Activated CD8-positive, alpha-beta memory T cell treated with anti-CD3 and anti-CD28 coated beads for 1 hour (primary cell): ENCODE measurements at places on chromosomes 11 and 22.

DNA sequence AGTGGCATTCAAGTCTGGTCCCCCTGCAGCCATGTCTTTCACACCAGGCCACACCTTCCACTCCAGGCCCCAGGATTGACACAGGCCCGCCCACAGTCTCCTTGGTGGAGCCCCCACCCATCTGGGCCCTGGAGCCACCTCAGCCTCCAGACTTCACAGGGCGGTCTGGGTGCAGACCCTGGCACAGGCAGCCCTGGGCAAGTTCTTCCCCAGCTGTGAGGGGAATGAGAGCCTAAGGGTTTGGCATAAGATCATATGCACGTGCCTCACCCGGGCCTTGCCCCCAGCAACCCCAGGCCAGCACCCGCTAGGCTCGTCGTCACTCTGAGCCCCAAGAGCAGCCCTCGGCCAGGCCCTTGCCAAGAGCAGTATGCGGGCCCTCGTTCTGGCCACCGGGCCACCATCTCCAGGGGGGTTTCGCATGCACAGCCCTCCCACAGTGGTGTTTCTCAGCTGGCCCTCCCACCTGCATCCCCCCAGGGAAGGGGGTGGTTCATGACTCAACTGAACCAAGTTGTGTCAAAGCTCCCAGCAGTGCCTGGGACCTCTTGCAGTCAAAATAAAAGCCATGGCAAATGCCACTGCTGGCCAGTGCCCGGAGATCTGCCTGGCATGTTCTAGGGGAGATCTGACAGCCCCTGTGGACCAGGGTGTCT is 70.4 kb upstream of the KCNQ1OT1 start:
- DNase-seq, result no peak

GRCh38 chr11:12318791-12319438 is 58.5 kb upstream of the PARVA start:
- DNase-seq, result no peak

DNA sequence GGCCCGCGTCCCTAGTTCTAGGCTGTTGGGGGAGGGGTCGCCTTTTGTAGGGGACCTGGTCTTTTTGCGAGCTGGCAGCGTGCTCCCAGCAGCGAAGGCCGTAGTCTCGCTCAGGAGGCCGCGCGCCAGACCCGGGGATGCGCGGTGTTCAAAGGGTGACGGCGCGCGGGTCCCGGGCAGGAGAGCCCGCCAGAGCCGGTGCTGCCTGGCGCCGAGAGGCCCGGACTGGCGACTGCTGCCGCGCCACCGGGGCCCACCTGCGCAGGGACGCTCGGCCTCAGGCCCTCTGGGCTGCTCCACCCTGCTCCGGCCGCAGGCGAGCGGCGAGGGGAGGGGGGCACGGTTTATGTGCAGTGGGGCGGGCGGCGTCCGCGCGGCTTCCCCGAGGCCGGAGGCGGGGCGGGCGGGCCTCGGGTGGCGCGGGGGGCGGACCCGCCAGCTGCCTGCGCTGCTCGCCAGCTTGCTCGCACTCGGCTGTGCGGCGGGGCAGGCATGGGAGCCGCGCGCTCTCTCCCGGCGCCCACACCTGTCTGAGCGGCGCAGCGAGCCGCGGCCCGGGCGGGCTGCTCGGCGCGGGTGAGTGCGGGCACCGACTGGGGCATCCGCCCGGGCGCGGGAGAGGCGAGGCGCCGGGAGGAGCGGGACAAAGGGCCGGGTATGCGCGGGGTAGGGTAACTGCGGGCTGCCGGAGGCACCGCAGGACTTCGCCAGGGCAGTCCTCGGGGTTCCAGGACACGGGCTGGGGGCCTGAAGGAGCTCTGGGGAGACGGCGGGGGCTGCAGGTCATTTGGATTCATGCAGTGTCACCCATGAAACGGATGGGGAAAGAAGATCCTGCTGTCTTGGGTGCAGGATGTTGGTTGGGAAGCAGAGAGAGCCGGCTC is at the start of gene PRSS23:
Gene PRSS23, plus strand, starts transcription at position 467 of the 884 bp plus-strand sequence. CDS start 7,102 bp downstream, outside the sequence.
- DNase-seq, result no peak

GRCh38 chr11:2203440-2204259 is 32.0 kb upstream of the TH start:
- DNase-seq, result no peak

- no peak for DNase-seq
Observed at GRCh38 chr11:3745161-3745560, 52.2 kb downstream of the NUP98 start.

- DNase-seq, result no peak
Observed at GRCh38 chr22:49798486-49799151, 29.1 kb downstream of the BRD1 start.

DNA sequence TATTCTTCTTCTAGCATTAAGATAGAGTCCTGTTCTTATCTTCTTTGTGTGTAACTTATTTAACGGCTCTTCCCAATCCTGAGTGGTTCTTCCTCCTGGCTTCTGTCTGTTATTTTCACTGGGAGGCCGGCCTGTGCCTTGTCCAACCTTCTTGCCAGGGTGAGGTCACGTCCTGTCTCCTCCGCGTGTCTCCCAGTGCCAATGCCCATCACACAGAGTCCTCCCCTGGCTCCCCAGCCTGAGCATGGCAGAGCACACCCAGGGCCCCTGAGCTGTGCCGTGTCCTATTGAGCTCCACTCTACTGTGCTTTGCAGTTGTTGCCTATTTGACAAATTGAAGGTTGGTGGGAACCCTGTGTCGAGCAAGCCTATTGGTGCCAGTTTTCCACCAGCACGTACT is 487.3 kb downstream of the BRD1 start:
- no peak for DNase-seq

DNA sequence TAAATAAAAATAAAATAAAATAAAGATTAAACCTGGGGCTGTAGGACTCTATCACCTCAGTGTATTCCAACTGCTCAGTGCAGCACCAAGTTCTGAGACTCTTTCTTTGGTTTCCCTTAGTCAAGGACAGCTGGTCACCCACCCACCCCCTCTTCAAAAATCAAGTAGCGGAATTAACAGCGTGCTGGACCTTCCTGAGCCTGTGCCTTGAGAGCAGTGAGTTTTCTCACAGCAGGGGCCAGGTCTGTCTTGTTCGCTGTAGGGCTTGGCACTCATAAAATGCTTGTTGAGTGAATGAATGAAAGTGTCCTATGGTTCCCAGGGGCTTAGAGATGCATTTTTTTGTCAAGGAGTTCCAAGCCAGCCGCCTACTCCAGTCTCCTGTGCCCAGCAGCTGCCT is 2.9 kb upstream of the ALX4 start:
- DNase-seq, result no peak

- no peak for DNase-seq
Observed at GRCh38 chr11:32153747-32154146, 62.9 kb downstream of the RCN1 start.

DNA sequence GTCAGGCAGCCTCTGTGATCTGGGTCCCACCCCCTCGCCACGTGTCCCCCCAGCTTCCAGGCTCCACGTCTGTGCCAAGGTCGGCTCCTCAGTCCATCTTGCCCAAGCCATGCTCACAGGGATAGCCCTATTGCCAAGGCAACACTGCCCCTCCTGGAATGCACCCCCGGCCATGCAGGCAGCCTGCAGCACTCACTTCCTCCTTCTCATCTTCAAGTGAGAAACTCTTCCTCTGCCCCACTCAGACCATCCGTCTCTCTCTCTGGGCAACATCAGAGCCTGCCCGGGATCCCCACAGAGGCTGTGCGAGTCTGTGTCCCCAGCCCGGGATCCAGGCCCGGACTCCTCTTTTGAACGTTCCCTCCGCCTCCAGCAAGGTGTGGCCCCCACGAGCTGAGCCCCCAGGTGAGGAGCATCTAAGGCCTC is 852.3 kb downstream of the BRD1 start:
- no peak for DNase-seq

DNA sequence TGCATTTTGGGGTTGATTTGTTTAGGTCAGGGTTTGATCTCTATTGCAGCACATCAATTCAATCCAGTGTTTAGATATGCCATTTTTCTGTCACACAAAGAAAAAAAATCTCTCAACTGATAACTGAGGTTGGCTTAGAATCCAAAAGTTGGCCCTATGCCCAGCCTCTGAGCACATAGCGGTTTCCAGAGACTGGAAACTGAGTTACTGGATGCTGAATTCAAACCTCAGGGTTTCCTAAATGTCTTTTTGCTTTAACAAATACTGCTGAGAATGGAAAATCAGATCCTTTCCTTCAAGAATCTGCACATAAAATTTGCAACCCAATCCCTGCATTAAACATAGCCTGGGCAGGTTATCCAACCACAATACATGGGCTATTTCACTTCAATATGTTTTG is 4.0 kb downstream of the P4HA3 start:
- no peak for DNase-seq

GRCh38 chr22:20933910-20934309 is 16.7 kb downstream of the CRKL start:
- no peak for DNase-seq

- no peak for DNase-seq
Observed at GRCh38 chr11:103661991-103662390, 374.4 kb upstream of the DDI1 start.

DNA sequence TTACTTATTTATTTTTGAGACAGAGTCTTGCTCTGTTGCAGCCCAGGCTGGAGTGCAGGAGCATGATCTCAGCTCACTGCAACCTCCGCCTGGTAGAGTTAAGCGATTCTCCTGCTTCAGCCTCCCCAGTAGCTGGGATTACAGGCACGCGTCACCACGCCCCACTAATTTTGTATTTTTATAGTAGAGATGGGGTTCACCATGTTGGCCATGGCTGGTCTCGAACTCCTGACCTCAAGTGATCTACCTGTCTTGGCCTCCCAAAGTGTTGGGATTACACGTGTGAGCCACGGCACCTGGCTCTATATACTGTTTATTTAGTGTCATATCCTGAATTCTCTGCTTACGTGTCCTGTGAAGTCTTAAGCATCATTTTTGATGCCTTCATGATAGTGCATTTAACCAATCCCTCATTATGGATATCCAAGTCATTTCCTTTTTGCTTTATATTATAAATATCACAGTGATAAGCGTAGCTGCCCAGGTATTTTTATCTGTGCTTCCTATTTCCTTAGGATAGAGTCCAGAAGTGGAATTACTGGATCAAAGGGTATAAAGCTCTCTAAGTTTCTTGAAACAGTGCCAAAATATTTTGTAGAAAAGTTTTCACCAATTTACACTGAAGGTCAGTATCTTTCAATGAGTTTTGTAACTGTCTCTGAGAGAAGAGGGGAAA is 871 bp upstream of the SIDT2 start:
- DNase-seq, result no peak

GRCh38 chr11:62147545-62147944 is 23.7 kb downstream of the INCENP start:
- no peak for DNase-seq

GRCh38 chr11:80502511-80502910 is 1061.7 kb upstream of the TENM4 start:
- DNase-seq, result no peak

GRCh38 chr11:9069862-9070470 is 21.4 kb downstream of the SCUBE2 start:
- DNase-seq, result no peak
